Stimulated activated CD4-positive, alpha-beta T cell treated with anti-CD3 and anti-CD28 coated beads, Interleukin-1b, Interleukin-23, amount 100 ng/mL, for 1 hour (primary cell): ENCODE measurements at places on chromosomes 4 and X.

- DNase-seq, result no peak
Observed at GRCh38 chr4:101846550-101846949, 56.0 kb downstream of the BANK1 start.

GRCh38 chrX:47815901-47816845 is 20.5 kb upstream of the ZNF81 start:
- no peak for DNase-seq

DNA sequence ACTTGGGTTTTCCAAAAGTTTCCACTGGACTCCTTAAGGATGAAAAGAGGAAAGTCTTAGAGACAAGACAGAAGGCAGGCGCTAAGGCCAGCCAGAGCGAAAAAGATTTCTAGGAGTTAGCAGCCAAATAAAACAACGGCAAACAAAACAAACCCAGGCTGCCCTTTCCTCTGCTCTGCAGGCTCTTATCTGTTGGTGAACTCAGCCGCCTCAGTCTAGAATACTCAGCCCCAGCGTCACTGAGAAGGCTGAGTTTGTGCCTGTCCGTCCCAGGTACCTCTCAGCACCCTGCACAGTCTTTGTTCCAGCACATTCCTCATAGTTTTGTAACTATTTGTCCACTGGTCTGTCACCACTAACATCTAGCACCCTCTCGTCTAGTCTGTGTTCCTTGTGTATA is 75.6 kb upstream of the FAM9C start:
- DNase-seq, result no peak

GRCh38 chrX:105696870-105697269 is 125.5 kb upstream of the NRK start:
- DNase-seq, result no peak

DNA sequence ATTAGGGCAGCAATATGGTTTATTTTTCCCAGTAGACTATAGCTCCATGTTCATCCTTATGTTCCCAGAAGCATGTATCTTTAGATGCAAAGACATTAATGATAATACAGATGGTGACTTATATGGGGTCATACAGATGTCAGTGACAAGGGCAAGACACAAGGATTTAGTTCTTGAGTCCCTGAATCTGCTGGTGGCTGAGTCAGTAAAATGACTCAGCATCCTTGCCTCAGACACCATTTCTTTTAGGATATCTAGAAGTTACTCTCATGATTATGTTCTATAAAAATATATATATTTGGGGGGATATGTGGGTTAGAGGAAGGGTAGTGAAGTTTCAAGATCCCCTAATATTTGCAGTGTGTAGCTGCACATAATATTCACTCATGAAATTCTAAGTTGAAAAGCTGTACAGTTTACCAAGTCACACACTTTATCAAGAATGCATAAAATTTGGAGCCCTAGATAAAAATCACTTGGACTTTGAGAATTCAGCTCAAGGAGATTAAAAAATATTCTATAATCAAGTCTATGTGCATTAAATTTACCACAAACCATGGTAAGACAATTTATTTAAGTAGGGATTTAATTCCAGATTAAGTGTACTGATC is 101.9 kb downstream of the LNX1 start:
- DNase-seq, result no peak
